Skin of body (tissue), 3 donors: ENCODE measurements at places on chromosomes 7 and 10. TPM values are rescaled to one million over a fixed set of nuclear protein-coding genes. Genes with fewer than 3 reads are reported as not detected.
A peak's percentile ranks its signal among the peaks of the same experiment; 100 is the strongest.

- DNase-seq: no peak
These were observed 307.2 kb downstream of the PRPF18 start for GRCh38 chr10:13893926-13894325.

- DNase-seq: no peak
These were observed 77.1 kb downstream of the KCNMA1 start for GRCh38 chr10:77560471-77560870.

DNA sequence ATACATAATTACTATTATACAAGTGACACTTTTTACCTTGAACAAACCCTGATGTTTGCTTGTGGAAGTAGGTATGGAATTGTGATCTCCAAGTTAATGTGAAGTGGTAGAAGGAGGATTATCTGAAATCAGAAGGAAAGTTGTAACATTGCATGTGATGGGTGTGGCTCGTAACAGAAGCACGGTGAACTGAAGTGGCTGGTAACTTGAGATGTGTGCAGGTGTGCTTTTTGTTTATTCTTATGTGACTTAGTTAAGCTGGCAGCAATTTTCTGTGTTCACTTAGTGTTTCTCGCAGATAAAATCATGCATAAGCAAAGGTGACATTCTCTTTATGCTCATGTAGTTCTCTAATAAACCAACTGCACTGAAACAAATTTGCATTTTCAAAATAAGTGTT is 82.3 kb downstream of the ZEB1 start:
- no peak for DNase-seq

- DNase-seq: peak; percentile 11
These were observed 16.1 kb upstream of the PIK3CG start for GRCh38 chr7:106848851-106849442.

DNA sequence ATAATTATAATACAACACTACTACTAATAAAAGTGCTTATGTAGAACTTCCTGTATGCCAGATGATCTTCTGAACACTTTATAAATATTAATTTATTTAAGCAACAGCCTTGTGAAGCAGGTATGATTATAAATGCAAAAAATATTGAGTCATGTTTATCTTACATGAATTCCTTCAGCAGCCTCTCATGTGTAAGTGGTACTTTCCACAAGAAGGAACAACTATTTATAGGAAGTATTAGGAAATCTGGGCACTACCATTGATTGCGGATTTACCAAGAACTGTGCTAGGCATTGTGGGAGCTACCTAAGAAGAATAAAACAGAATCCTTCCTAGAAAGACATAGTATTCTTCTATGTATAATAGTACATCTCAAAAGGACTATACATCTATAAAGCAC is 10.7 kb upstream of the STEAP4 start:
- no peak for DNase-seq

DNA sequence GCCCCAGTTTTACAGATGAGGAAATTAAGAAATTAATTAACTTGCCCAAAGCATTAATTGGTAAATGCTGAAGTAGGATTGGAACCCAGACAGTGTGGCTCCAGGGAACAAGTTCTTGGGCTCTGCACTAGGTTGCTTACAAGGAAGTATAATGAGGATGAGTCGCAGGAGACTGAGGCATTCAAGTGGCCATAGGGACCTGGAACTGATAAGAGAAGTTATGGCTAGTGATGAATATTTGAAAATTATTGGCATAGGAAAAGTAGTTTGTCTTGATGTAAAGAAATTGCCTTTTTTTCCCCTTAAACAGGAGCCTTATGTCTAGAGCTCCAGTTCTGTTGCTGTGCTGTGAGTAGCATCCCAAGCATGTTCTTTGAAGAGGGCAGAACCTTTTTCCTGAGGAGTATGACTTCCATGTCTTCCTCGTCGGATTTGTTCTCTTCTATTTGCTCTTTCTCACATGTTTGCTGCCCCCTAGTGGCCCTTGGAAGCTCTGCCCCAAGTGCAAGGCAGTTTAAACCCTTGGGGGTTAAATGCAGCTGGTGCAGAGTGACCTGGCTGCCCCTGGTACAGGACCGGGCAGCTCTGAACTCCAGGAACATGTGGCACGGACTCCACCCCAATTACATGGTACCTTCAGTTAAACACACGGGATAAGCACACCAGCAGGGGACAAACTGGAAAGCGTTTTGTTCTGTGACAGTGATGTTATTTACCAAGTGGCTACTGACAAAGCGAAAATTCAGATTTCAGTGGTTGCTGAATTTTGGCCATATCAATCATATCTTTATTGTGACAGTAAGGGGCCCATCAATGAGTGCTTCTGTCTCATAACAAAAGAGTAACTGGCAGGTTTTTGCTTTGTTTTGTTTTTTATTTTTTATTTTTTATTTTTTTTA is 148.8 kb downstream of the HECW1 start:
- DNase-seq: peak; percentile 6

- no peak for DNase-seq
These were observed 13.1 kb downstream of the GNAT3 start for GRCh38 chr7:80498481-80499349.

DNA sequence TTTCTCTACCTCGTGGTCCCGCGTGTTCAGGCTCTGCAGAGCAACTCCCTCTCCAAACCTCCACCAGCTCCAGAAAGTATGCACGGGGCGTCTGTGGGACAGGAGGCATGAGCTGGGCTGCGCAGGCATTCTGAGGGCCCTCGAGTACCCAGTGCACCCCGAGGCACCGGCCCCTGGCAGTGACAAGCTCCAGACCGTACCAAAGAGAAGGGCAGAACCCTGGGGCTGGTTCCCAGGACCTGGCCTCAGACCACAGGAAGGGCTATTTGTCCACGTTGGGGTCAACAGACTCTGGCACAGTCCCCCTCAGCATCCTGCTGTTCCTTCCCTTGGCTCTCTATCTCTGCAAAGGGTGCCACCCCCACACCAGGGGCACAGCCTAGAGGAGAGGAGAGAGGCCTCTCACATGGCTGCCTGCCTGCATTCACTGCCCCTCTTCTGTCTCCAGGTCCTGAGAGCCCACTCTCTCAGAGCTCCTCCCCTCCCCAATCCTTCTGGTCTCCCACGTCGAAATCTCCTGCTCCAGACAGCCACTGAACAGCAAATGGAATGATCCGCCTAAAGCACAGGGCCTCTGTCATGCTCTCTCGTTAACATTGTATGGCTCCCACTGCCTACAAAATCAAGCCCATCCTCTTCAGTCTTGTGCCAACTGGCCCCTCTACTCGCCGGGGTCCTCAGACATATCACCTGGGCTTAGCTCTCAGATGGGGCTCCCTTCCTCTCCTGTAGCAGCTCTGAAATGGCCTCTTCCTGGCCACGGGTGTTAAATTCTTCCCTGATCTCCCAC is 96.3 kb downstream of the OAT start:
- DNase-seq: no peak

DNA sequence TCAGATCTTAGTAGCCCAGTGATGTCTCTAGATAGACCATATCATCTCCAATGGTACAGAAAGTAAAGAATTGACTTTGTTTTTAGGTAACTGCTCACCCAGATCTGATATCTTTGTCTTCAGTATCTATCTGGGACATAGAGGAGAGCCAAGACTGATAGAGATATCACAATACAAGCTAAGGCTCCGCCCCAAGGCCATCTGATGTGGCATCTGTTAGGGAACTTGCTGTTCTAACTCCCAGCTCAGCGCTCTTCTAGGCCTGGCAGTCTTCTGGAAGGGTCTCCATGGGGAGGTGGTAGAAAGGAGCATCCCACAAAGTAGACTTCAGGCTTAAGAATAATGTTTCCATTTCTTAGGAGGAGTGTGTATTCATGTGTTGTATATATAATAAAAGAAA is 88.4 kb upstream of the SAMD8 start:
- DNase-seq: no peak

DNA sequence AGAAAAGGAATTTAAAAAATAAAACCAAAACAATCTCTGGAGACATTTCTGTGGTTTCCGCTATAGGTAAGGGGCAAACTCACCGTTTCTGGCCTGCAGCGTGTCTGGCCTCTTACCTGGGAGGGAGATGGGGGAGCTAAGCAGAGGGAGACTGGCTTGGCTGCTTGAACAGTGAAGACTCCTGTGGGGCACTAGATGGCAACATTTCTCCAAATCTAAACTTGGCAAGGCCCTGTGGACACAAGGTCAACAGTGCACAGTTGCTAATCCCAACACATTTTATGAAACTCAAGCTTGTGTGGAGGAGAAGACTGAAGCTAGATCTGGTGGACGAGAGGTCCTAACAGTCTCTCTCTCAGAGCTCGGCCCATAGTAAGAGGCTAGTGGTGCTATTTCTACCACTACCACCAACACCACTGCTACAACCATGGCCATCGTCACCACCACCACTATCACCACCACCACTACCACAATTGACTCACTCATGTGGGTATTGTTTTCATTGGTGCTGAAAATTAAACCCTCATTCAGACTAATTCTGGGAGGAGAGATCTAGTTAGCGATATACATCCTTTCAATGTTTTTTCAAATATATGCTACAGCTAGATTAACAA is 28.4 kb upstream of the CDHR3 start:
- no peak for DNase-seq

- DNase-seq: no peak
These were observed 174.1 kb upstream of the TNRC18 start for GRCh38 chr7:5597772-5598171.

- DNase-seq: no peak
These were observed 32.4 kb downstream of the ANXA11 start for GRCh38 chr10:80172896-80173295.

GRCh38 chr7:139561-140243 is 52.7 kb upstream of the FAM20C start:
- DNase-seq: no peak

- no peak for DNase-seq
These were observed 8.1 kb upstream of the POLD2 start for GRCh38 chr7:44131173-44132029.

GRCh38 chr7:80721883-80722615 is 83.6 kb downstream of the CD36 start:
- DNase-seq: no peak

DNA sequence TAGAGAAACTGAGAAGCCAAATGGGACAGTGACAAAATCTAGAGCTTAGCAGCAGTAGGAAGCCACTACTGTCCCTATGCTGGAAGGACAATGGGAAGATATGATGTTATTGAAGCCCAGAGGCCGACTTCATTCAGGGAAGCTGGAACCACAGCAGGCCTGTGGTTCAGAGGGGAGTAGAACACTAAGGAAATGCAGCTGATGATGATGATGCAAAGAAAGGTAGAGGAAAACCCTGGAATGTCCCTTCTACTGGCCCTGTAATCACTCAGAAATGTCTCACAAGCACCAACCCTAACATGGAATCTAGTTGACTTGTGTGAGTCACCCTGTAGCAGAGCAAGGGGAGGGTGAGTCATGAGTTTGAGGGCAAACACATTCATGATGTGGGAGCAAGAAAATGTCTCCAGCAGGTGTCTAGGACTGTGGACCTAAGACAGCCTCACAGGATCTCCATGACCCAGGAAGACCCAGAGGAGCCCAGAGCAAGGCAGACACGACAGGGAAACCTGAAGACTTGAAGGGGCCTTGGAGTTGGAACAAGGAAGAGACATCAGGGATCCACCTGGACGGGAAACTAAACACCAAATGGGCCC is 37.0 kb upstream of the LRRC17 start:
- DNase-seq: no peak

The AOAH gene
- total RNA-seq: 5.8 TPM

The STOX1 gene
- total RNA-seq: 5.7 TPM

The AKR1C1 gene
- total RNA-seq: 2.5 TPM

The AKR1E2 gene
- 15.5 TPM for total RNA-seq

The C10orf53 gene
- not detected for total RNA-seq

The KIFBP gene
- total RNA-seq: 17.3 TPM

The GRIFIN gene
- total RNA-seq: not detected
